ENCODE measurements at places on chromosomes 2 and 18. TPM values are rescaled to one million over a fixed set of nuclear protein-coding genes. Genes with fewer than 3 reads are reported as not detected.

DNA sequence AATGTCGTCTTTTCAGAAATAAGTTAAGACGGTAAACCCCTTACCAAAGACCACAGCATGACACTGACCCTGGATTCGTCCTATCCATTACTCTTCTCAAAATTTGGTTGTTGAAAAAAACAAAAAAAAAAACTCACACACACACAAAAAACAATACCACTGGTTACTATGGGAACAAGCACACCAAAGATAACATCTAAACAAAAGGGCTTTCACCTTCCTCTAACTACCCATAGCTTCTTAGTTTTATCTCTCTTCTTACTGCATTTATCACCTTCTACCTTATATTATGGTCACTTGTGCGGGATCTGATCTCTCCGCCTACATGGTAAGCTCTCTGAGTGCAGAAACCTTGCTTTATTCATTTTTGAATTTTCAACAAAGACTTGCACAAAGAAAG lies 192.7 kb downstream of the STK39 start:
- no peaks in the 10 kb centered on the region for H3K27me3 ChIP-seq
- no peak overlapping the region for H3K4me3 ChIP-seq
- no peaks in the 10 kb centered on the region for H3K4me1 ChIP-seq

The CYP1B1 gene
- 102 TPM for total RNA-seq

The CFAP65 gene
- 4.8 TPM for total RNA-seq

The FASTKD2 gene
- total RNA-seq, result 58.8 TPM

GRCh38 chr2:176427549-176427948 lies 158.3 kb downstream of the MTX2 start:
- DNase-seq, result no peak
- no peaks in the 10 kb centered on the region for H3K27me3 ChIP-seq
- no peaks in the 10 kb centered on the region for H3K4me1 ChIP-seq
- H3K27ac ChIP-seq, result no peak overlapping the region

DNA sequence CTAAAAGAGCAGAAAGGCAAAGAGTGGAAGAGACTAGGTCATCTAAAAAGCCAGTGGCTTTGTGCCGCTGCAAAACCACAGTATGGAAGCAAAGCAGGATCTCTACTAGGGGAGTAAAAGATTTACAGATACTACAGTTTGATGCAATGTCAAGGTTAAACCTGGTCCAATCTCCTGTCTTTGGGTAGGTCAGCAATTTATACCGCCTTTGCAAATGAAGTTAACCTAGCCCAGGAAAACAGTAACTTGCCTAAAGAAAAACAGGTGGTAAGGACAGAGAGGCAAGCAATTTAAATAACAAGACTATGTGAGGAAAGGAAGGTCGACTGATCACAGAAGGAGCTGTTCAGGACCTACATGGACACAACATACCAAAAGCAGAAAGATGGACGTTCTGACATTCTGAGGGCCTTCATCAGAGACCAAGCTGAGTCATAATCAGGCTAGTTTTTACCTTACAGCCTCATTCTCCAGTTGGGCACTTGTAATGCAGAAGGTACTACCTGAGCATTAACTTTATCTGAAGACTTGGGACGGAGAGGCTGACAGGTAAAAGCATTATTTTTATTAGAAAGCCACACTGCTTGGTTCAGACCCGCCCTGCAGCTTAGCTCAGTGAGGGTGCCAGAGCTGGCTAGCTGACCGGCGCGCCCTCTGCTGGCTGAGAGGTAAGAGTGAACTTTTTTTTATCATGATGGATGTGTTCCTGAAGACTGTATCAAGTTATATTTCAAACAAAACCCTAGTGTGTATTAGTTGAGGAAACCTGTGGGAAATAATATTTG lies 15.9 kb downstream of the CDKL4 start:
- H3K4me3 ChIP-seq, result peak overlapping the region; percentile 44
- H3K36me3 ChIP-seq, result no peaks in the 10 kb centered on the region
- no peak overlapping the region for H3K27ac ChIP-seq
- H3K4me1 ChIP-seq, result peaks cover 3% of the 10 kb centered on the region
- H3K27me3 ChIP-seq, result no peaks in the 10 kb centered on the region
- peak; percentile 45 for DNase-seq

DNA sequence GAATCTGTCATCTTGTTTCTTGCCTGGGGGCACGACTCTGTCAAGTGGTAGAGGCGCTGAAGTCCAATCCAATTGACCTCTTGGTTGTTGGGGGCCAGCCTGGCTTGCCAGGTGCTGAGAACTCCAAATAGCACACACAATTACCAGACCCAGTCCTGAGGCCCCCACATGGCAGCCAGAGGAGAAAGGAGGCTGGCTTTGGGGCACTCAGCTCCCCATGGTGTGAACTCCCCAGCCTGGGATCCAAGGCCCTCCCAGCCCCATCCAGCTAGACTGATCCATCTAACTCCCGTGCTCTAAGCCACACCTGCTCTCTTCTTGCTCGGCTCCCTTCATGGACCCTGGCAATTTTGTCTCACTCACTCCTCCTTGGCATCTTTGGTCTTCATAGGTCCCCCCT lies 170.0 kb downstream of the CELF4 start:
- peaks cover 6% of the 10 kb centered on the region for H3K27me3 ChIP-seq
- H3K36me3 ChIP-seq, result no peaks in the 10 kb centered on the region
- peaks cover 56% of the 10 kb centered on the region for H3K4me1 ChIP-seq
- no peak overlapping the region for H3K4me3 ChIP-seq
- no peak overlapping the region for H3K27ac ChIP-seq

- H3K4me3 ChIP-seq, result no peak overlapping the region
- no peaks in the 10 kb centered on the region for H3K27me3 ChIP-seq
- H3K27ac ChIP-seq, result no peak overlapping the region
Measured at GRCh38 chr2:191501561-191502168, 176.3 kb upstream of the NABP1 start.

- H3K27ac ChIP-seq, result no peak overlapping the region
- DNase-seq, result no peak
- no peaks in the 10 kb centered on the region for H3K27me3 ChIP-seq
- peaks cover 12% of the 10 kb centered on the region for H3K36me3 ChIP-seq
Measured at GRCh38 chr2:112027767-112028166, 27.3 kb upstream of the TMEM87B start.

The RESP18 gene
- total RNA-seq, result 2.8 TPM
